ENCODE measurements at places on chromosomes 1 and 21. TPM values are rescaled to one million over a fixed set of nuclear protein-coding genes. Genes with fewer than 3 reads are reported as not detected.

GRCh38 chr1:192477630-192478029 lies 97.9 kb upstream of the RGS1 start:
- peak; percentile 69 for DNase-seq

- DNase-seq = no peak
These were observed 2.6 kb downstream of the C1orf226 start for GRCh38 chr1:162384116-162384515.

DNA sequence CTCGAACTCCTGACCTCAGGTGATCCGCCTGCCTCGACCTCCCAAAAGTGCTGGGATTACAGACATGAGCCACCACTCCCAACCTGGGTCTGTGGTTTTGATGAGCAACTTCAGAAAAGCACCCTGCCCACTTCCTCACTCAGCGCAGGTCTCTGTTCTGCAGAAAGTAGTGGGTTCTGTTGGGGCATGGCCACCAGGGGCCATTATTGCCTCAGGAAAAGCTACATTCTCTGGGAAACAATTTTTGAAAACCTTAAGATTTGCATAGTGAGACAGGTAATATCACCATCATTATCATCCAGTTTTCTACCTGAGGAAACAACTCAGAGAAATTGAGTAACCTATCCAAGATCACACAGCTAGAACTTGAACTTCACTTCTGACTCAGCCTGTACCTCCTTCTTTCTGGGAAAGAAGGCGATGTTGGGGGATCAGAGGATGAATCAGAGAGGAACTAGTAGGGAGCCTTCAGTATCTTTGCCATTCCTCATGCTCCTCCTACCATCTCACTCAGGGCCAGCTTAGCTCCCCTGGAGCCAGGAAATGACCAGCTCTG lies 7.1 kb upstream of the NES start:
- DNase-seq = no peak

The DVL1 gene
- total RNA-seq = 24.0 TPM

The CRABP2 gene
- 66.6 TPM for total RNA-seq

- DNase-seq = no peak
These were observed 535 bp downstream of the SETD4 start for GRCh38 chr21:36059823-36060158.

- no peak for DNase-seq
These were observed 2.1 kb downstream of the SELENBP1 start for GRCh38 chr1:151370211-151370911.

The FYB2 gene
- total RNA-seq = not detected

The C1orf141 gene
- not detected for total RNA-seq

DNA sequence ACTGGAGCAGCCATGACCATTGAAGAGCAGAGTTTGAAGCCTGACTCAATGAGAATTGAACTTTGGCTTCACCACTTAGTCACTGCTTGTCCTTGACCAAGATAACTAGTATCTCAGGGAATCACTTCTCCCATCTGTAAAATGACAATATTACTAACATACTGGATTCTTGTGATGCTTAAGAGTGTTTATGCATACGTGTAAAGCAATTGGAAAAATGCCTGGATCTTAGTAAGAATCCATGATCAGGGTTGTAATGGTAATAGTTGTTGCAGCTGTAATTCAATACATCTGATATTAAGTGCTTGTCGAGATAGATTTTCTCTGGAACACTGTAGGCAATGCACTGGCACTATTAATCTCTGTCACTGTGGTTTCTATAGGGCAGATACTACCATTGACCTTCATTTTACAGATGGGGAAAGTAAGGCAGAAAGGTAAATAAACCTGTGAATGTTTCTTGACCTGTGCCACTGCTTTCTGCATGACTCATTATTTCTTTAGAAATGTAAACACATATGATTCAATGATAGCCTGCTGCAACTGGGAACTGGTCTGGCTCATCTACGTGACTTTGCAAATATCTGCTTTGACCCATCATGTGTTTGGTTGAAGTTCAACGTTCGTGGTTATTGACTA lies 662.5 kb downstream of the PLA2G4A start:
- DNase-seq = no peak

- DNase-seq = no peak
These were observed 21.8 kb downstream of the EYA3 start for GRCh38 chr1:28066393-28067154.

The TMCO1 gene
- total RNA-seq = 105 TPM

The PALMD gene
- 1.5 TPM for total RNA-seq

The OR2M4 gene
- not detected for total RNA-seq

The BEND5 gene
- total RNA-seq = 1.6 TPM

DNA sequence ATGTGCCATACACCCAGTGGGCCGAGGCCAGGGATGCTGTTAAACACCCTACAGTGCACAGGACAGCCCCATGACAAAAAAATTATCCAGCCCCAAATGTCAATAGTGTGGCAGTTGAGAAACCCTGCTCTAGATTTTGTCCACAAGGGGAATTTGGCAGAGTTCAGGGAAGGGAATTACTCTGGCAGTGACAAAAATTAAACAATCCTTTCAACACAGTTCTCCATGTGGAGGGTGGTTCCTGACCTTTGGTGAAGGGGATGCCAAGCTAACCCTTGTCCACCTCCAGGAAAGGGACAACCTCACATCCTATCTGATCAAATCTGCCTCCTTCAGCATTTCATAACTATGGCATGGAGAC lies 28.4 kb upstream of the CD84 start:
- no peak for DNase-seq

The S100A7A gene
- total RNA-seq = not detected

The SPRR2A gene
- not detected for total RNA-seq

DNA sequence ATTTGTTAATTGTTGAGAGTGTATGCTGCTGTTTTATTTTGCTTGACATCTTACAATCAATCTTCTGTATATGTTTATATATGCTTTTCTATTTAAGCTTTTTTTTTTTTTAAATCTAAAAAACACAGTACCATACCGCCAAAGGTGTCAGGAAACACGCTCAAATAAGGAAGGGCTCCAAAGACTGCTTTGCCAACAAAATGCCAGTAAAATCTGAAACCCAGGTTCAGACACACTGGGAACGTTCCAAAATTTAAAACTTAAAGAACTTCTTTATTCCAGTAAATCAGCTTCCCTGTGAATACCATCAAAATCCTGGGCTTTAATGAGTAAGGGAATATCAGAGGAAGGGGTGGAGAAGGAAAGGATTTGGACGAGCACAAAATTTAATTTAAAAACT lies 87.3 kb downstream of the SIM2 start:
- no peak for DNase-seq

The FAM110D gene
- not detected for total RNA-seq

The EPS15 gene
- 25.9 TPM for total RNA-seq

The TMED5 gene
- total RNA-seq = 83.3 TPM

- DNase-seq = no peak
These were observed 727.2 kb upstream of the ADGRL2 start for GRCh38 chr1:81073580-81073979.

DNA sequence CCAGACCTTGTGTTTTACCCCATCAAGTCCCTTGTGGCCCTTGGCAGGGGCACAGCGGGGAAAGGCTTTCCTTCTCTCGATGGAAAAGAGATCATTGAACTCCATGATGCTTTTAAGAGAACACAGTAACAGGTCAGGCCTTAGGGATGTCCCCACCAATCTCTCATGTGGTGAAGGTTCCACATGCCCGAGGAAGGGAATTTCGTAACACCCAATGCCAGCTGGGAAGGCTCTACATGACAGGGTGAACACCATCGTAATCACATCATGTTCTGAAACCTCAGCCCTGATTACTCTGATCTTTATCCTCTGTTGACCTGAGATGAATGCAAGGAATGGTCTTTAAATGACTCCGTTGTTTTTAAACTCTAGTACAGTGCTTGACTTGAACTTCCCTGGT lies 105.5 kb upstream of the SPAG17 start:
- DNase-seq = no peak

- DNase-seq = peak; percentile 36
These were observed 507 bp downstream of the AK5 start for GRCh38 chr1:77282187-77282865.

- DNase-seq = no peak
These were observed 30.3 kb upstream of the FMOD start for GRCh38 chr1:203381151-203381751.

The XCL2 gene
- not detected for total RNA-seq

DNA sequence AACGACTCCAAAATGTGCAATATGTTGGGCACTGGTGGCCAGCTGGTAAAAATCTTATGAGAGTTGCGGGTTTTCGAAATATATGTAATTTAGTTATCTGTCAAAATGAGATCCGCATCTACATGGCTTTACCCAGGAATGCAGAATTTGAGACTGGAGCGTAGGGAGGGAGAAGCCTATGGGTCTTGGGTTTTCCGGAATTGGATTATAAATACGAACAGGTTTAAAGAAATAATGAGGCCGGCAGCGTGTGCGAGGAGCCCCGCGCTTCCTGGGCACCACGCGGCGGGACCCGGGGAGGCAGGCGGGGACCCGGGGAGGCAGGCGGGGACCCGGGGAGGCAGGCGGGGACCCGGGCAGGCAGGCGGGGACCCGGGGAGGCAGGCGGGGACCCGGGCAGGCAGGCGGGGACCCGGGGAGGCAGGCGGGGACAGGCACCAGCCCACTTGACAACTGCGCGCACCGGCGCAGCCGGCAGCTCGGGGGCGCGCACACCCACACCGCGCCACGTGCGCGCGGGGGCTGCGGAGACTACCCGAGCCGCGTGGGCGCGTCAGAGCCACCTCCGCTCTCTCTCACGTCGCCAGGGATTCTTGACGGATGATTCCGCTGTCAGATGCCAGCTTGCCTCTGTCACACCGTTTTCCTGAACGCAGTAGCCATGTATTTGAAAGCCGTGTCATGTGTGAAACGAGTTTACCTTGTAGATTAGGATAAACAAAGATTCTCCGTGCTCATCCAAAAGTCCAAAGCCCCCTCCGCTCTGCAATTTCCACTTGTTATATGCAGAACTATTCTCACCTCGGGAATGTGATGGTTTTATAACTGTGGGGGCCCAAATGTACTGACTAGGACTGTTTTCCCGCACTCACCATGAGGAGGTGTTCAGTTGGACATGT lies 54.3 kb upstream of the HNRNPU start:
- DNase-seq = peak; percentile 28

DNA sequence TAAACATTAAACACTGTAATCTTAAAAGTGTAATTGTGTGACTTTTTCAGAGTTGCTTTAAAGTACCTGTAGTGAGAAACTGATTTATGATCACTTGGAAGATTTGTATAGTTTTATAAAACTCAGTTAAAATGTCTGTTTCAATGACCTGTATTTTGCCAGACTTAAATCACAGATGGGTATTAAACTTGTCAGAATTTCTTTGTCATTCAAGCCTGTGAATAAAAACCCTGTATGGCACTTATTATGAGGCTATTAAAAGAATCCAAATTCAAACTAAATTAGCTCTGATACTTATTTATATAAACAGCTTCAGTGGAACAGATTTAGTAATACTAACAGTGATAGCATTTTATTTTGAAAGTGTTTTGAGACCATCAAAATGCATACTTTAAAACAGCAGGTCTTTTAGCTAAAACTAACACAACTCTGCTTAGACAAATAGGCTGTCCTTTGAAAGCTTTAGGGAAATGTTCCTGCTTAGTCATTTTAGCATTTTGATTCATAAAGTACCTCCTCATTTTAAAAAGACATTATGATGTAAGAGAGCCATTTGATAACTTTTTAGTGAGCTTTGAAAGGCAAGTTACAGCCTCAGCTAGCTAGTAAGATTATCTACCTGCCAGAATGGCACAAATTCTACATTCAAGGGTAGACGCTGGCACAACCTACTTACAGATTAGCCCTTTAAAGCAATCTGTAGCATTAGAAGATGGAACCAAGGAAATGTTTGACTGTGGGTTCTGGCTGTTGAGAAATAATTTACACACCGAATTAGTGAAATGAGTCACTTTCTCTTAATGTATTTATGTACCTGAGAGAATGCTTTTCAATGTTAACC lies 9.4 kb downstream of the SOD1 start:
- no peak for DNase-seq

DNA sequence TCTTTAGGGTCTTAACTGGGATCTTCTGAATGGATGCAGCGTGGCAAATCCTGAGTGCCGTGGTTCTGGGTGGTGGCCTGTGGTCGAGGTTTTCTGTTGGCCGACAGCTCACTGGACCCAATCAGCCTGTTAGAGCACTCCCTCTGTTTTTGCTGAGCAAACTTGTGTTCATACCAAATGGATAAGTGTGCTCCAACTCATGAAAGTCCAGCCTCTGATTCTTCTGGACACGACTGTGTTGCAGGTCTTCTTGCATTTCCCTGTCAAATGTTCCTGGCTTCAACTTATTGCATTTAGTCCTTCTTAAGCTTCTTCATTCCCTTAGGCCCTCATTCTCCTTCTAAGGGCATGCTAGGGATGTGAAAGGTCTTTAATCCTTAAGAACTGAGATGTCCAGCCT lies 63.7 kb downstream of the AJAP1 start:
- DNase-seq = no peak

- peak; percentile 71 for DNase-seq
These were observed 15.8 kb upstream of the CAMK1G start for GRCh38 chr1:209567698-209568175.

- DNase-seq = no peak
These were observed 148.1 kb downstream of the SPATA46 start for GRCh38 chr1:162228586-162228985.

The GBP5 gene
- total RNA-seq = not detected

GRCh38 chr21:34892209-34892608 lies 156.9 kb downstream of the RUNX1 start:
- DNase-seq = no peak

The GLIS1 gene
- 1.9 TPM for total RNA-seq

DNA sequence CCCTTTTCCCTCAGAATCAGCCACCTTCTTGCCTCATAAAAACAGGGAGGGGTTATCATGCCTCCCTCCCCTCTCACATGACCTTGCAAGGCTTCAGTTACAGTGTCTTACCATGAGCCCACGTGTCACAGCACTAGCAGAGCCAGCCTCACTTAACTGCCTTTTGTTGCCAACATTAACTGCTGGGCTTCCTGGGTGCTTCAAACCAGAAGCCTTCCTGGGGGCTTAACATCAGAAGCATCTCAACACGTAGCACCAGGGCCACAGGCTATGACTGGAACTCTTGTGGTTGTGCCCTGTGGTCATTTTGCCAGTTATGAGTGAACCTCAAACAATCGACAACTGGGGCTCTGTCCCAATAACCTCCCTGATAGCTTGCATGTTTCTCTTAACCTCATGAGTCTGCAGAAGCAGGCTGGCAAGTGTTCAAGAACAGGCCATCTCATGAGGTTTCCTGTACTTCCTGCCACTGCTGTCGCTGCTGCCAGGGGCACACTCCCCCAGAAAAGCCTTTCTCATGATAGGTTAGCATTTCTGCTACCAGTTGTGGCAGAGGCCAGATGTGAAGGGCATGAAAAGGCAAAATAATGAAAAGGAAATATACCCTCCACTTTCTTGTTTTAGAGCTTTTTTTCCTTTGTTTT lies 132.2 kb downstream of the GLUL start:
- DNase-seq = peak; percentile 95

GRCh38 chr1:165911609-165912281 lies 84.3 kb downstream of the UCK2 start:
- no peak for DNase-seq
